Hypothalamus (tissue), 51 donors: ENCODE measurements at places on chromosomes 12 and 14.

DNA sequence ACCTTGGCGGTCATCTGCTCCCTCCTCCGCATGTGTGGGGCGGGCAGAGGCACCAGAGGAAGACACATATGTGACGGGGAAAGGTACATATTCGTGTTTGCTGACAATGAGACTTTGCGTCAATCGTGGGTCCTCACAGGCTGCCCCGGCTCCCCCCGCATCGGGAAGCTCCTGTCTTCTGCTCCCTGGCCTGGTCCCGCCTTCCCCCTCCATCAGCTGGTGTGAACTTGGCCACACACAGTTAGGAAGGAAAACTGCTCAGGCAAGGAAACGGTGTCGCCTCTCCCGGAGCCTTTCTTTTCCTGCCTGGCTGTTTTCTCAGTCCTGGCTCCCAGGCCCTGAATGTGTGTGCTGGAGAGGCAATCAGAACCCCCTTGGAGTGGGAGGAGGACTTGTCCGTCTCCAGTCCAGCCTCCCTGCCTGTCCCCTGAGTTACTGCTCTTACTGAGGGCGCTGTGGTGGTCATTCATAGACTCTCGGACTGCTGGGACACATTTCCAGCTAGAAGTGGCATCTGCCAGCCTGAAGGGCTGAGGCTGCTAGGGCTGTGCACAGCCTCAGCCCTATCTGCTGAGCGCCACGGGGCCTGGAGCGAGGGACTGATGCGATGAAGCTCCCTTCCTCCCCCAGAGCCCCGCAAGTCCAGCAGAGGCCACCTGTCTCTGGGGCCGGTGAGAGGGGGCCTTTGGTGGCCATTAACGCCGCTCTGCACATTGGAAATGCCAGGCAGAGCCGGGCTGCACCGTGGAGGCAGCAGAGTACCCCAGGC lies 44.2 kb upstream of the TSPAN9 start:
- no peak for DNase-seq

GRCh38 chr14:100592461-100592891 lies 5.3 kb upstream of the BEGAIN start:
- no peak for DNase-seq

DNA sequence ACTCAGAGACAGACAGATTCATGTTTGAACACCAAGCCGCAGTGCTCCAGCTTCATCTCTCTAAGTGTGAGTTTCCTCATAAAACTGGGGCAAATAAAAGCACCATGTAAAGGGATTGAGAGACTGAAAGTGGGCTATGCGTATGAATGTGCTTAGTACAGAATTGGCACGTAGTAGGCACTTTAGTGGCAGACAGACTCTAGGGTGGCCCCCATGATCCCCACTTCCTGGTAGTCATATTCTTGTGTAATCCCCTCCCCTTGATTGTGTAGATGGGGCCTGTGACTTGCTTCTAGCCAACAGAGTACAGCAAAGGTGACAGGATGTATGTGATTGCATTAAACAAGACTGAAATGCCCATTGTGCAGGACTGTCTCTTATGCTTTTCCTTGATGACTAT lies 43.0 kb downstream of the DAO start:
- no peak for DNase-seq

DNA sequence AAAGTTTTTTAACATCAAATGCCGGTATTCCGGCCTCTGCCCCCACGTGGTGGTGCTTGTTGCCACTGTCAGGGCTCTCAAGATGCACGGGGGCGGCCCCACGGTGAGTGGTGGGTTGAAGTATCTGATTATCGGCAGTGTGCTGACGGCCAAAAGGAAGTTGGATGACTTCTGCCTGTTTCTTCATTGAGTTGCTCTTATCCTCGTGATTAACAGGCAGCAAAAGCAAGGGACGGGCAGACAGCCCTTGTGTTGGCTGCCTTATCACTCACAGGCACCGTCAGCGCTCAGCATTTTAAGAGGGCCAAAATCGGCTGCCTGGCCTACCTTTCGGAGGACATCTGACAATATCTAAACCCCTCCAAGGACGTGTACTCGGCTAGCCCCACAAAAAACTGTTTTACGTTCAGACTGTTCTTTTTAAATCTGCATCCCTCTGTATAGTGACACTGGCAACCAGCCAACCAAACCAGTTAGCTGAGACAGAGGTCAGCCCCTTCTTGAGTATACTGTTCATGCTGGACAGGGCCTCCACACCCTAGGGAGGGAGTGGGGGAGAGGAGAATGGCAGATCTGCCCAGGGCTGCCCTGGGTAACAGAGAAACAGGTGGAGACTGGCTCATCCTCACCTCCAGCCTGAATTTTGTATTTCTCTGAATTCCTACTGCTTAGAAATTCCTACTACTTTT lies 22.9 kb upstream of the AKAP5 start:
- DNase-seq, result no peak

DNA sequence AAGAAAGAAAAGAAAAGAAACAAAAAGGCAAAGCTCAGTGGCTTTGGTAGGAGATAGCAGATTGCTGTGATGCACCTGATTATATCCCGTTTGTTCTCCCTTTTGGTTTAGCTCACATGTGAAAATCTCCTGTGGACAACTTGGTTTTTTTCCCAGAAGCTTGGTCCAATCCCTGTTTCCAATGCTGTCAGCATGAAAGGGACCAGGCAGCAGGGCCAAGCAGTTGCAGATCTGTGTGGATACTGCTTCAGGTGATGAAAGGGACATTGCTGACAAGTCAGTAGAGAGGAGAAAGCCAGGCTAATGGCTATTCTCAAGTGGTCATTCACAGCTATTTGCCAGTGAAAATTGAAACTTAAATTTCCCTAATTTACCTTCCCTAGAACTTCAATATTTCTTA lies 18.8 kb upstream of the SLCO1A2 start:
- no peak for DNase-seq

DNA sequence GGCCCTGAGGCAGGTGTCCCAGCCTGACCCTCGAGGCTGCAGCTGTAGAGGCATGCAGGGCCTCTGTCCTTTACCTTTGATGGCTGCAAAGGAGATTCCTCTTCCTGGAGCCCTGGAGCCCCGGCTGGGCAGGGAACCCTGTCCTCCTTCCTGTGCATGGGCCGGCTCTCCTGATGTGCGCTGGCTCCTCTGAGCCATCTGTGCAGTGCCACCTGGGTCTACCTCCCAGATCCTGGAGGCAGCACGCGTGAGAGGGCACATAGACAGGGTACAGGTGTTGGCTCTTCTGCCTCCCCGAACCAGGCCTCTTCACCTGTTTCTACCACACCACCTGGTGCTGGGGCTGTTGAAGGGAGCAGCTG lies 115.1 kb downstream of the BEGAIN start:
- DNase-seq, result no peak

DNA sequence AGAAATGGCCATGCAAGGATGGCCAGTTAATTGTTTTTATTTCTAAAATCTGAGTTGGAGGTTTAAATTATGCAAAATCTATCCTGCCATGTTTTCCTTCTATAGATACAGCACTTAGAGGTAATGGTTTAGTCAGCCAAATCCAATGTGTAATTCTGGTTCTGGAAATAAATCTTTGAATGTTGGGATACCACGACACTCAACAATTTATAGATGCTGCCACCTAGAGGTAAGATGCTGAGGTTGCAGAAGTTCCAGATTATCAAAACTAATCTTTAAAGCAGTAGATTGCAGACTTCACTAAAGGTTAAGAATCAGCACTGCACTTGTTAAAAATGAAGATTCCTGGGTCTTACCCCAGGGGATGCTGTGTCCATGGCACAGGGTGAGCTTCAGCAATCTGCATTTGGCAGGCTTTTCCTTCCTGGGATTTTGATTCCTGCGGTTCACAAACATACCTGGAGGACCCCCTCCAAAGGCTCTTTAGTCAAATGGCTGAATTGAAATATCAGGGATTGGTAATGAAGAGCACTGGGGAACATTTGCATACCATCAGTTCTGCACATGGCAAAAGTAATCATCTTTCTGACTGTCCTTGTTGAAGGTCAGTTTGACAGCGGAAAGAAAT lies 53.4 kb upstream of the ANO4 start:
- no peak for DNase-seq

DNA sequence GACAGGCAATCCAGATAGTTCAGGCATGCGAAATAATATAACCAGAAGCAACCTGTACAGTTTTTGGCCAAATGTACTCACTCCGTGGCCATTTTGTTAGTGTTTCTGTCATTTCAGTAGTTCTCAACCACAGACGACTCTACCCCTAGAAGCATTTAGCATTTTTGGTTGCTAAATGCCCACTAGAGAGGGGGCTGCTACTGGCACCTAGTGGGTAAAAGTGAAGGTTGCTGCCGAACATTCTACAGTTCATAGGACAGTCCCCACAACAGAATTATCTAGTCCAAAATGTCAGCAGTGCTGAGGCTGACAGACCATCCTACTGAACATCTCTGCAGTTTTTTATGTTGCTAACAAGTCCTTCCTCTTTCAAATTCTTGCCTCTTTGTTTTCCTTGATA lies 107.4 kb downstream of the TSHR start:
- no peak for DNase-seq

GRCh38 chr14:99268810-99269707 lies 2.9 kb downstream of the BCL11B start:
- no peak for DNase-seq

DNA sequence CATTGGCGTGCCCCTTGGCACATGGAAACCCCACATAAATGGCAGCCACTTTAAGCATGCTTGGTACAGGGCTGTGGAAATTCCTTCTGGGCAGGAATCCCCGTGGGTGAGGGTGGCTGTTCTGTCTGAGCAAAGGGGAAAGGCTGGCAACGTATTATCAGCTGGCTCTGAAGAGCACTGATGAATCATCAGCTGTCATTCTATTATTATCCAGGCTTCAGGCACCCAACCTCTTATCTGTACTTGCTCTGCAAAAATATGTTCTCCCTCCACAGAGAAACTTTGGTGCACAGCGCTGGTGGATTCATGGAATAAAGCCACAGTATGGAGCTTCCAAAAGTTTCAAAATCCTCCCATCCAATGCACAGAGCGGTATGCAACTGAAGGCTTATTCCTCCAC lies 167.1 kb downstream of the TBX5 start:
- DNase-seq, result no peak

DNA sequence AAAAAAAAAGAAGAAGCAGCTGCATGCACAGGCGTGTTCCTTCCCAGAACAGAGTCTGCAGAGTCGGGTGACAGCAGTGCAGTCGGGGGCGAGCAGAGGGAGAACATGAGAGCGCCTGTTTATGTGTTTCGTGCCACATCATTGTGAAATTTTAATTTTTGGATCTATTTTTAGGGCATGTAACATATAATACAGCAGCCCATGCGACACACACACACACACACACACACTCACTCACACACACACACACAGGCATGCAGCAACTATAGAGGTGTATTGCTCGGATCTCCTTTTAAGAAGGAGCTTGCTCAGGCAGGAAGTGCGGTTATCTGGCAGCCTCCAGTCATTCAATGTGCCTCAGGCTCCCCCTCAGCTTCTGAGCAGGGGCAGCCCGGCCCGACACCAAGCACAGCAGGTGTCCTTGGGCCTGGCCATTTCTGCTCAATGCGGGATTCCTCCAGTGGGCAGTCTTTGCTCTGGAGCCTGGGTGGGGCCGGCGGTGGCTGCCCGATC lies 71.8 kb downstream of the ZNF664 start:
- DNase-seq, result no peak
